ENCODE measurements at places on chromosomes 3 and 15.

DNA sequence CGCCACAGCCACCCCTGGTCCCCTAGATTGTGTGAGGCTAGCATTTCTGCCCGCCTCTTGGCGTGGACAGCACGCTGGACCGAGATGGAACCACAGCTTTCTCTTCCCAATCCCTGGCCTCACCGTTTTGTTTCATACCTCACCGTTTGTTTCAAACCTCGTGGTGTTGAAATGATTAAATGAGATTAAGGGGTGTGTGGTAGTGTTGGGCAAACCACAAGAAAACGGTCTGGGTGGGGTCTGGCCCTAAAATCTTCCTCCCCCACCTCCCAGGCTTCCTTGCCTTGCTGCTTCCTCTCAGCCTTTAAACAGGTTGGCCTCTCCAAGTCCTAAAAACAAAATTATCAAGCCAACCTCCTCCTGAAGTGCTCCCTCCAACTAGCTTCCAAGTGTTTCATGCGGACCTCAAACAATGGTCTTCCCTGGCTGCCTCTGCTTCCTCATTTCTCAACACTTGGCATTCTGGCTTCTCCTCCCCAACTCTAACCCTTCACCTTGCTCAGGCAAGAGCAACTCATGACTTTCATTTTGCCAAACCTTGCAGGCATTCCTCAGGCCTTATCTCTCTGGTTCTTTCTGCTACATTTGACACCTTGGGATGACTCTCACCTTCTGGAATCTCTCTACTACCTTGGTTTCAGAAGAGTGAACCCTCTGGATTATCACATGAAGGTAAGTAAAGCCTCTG is 1.4 kb upstream of the ATP13A3 start:
- no peak for DNase-seq

DNA sequence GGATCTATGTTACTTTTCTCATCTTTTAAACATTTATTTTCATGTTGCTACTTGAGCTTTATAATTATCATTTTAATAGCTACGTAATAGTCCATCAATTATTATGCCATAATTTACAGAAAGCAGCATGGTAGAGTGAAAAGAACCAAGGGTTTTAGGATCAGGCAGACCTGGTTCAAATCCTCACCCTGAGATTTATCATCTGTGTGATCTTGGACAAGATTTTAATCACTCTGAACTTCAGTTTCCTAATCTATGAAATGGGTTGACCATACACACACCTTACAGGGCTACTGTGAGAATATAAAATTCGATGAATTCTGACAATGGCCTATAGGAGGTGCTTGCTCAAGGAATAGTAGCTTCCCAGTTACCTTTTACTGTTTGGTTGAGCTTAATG is 27.1 kb downstream of the BOC start:
- DNase-seq = no peak

DNA sequence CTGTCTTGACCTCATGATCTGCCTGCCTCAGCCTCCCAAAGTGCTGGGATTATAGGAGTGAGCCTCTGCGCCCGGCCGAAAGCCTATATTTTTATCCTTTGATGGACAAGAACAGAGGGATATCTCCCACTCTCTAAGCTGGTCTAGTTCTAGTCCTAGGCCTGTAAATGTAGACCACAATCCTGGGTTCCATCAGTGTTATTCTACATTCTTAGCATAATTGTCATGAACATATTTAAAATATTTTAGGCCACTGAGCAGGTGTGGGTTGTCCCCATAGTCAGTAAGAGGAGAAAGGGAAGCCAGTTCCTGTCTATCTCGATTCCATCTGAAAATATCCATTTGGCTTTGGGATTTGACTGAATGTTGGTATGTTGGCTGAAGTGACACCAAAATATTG is 118.1 kb downstream of the EBLN2 start:
- no peak for DNase-seq

DNA sequence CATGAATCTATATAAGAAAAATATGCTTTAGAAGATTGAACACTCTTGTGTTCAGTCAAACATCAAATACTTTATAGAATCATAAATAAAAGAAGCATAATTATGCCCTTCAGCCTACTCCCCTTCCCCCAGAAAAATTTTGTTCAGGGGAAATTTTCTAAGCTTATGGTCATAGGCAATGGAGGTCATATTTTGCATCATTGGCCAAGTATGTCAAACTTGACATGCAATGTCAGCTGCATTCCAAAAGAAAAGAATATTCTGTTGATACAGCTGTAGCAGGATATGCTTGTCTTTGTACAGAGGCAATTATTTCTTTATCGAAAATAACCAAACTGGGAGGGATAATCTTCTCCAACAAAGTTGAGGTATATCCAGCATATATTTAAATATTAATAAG is 328.2 kb downstream of the ZIC1 start:
- DNase-seq = no peak

- no peak for DNase-seq
Measured at GRCh38 chr3:172099495-172099808, 60.1 kb downstream of the FNDC3B start.

DNA sequence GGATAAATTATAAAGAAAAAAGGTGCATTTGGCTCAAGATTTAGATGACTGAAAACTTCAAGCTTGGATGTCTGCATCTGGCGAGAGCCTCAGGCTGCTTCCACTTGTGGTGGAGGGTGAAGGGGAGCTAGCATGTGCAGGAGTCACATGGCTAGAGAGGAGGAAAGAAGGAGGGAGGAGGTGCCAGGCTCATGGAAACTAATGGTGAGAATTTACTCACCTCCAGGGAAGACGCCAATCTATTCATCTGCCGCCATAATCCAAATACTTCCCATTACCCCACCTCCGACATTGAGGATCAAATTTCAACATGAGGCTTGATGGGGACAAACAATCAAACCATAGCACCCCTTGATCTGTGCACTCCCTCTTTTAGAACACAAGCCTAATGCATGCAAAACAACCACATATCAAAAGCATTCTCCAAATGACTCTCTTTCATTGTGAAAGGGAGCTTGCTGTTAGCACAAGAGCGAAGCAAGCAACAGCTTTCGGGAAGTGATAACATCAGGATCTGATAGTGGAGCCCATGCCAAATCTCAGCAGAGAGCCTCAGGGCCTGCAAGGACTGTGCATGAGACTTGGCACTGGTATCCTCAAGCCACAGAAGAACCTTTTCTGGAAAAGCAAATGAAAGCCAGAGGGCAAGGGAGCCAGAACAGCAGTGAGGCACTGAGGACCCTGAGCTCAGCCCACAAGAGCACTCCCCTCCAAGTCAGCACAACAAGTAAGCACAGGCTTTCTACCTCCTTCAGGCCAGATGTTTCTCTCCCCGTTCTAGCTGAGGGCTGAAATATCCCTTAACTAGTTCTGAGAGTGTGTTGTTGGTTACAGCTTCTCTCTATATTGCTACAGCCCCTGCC is 50.2 kb upstream of the THBS1 start:
- DNase-seq = no peak

DNA sequence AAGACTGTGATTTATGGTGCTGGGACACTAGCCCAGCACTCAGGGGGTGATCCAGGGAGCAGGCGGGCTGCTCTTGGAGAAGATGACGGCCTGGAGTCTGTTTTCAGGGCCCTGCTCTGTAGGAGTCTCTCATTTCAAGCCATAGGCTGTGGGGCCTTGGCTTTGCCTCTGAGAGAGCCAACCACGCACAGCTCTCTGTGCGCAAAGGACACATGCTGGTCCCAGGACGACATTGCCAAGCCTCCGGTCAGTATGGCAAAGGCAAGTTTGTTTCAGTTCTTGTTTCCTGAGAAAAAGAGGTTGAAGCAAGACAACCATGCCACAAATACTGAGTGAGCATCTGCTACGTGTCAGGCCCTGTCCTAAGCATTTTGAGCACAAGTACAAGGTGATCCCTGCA is 197.1 kb downstream of the EPHB1 start:
- no peak for DNase-seq

DNA sequence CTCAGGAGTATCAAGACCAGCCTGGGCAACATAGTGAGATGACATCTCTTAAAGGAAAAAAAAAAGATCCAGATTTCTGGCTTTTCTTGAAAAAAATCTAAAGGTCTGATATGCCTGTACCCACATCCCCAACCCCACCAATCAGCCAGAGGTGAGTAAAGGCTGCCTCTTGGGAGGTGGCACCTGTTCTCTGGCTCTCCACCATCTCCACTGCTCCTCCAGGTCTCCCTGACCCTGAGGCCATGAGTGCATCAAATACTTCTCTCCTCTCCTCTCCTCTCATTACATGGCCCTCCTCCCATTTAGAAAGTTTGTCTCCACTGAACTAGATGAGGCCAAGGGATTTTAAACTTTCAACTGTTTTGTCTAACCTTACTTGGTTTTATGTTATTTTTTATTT is 5.2 kb downstream of the SIAH2 start:
- DNase-seq = no peak

- no peak for DNase-seq
Measured at GRCh38 chr3:11641683-11642430, 1.9 kb downstream of the VGLL4 start.

DNA sequence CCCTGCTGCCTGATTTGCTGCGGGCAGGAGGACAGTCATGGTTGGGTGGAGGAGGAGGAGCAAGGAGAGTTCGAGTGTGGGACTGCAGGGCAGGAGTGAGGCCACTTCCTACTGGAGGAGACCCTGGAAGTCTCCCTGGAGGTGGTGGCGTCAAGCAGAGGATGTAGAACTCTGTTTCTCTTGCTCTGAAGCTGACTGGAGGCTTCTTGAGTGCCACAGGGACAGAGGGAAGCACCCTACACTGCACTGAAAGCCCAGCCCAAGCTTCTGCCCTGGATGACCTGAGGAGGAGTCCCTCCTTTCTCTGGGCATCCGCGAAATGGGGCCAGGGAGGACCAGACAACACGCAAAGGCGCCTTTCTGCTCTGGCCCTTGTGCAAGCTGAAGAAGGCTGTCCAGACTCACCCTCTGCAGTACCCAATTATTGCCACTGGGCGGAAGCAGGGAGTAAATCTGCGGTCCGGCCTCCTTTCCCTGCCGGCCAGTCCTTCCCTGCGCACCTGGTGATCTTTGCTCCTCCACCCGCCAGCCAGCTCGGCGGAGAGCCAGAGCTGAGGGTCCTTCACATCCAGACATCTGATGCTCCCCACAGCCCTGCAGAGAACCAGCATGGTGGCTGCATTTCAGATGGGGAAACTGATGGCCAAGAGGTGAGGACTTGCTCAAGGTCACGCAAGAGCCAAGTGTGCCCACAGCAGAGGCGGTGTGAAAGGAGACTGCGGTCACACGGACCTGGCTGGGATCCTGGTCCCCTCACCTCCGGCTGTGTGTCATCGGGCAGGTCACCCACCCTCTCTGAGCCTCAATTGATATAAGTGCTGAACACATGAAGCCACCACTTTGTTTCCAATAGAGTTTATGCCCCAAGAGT is 207.1 kb downstream of the TBC1D2B start:
- no peak for DNase-seq

GRCh38 chr3:189365609-189366564 is 194.1 kb downstream of the TPRG1 start:
- no peak for DNase-seq

DNA sequence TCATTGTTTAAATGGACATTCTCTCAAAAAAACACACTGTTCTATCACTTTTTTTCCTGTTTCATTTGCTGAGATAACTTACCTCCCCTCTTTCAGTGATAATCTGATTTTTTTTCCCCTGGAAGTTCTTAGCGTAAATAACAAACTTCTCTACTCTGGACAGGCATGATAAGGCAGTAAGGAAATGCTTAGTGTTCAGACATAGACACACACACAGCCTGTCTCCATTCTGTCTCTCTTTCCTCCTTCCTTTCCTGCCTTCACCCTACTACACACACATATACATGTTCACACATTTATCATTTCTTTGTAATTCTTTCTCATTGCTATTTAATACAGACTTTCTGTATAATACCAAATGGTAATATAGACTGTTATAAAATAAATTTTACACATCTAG is 470.8 kb upstream of the ROBO1 start:
- no peak for DNase-seq

GRCh38 chr15:48281674-48282073 is 49.6 kb upstream of the DUT start:
- DNase-seq = no peak

GRCh38 chr15:74124759-74125158 is 5.6 kb upstream of the ISLR2 start:
- DNase-seq = no peak

GRCh38 chr3:15845475-15845874 is 47.7 kb upstream of the ANKRD28 start:
- DNase-seq = no peak

- DNase-seq = no peak
Measured at GRCh38 chr3:21705769-21706168, 45.2 kb downstream of the ZNF385D start.

- no peak for DNase-seq
Measured at GRCh38 chr15:95439922-95440376, 890.6 kb upstream of the NR2F2 start.

DNA sequence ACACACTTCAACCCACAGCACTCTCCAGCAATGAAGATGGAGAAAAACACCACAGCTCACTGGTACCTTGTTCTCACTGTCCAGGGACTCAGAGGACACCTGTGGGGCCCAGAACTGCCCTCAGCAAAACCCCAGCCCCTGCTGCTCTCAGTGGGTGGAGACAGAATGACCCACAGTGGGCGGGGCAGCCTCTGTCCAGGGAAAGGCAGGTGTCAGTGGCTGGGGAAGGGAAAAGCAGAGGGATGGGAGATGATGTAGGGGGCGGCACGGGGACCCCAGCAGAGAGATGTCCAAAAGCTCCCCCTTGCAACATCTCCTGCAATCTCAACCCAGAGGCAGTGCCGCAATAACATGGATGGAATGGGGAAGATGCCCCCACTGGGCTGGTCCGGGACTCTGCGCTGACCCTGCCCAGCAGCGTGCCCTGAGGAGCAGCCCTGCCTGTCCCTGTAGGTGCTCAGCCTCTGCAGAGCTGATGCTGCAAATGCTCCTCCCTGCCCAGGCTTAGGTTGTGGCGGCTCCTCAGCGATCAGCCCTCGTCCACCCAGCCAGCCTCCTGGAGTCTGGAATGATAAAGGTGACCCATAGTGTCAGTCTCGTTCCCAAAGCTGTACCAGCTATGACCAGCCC is 193.9 kb downstream of the XXYLT1 start:
- no peak for DNase-seq

DNA sequence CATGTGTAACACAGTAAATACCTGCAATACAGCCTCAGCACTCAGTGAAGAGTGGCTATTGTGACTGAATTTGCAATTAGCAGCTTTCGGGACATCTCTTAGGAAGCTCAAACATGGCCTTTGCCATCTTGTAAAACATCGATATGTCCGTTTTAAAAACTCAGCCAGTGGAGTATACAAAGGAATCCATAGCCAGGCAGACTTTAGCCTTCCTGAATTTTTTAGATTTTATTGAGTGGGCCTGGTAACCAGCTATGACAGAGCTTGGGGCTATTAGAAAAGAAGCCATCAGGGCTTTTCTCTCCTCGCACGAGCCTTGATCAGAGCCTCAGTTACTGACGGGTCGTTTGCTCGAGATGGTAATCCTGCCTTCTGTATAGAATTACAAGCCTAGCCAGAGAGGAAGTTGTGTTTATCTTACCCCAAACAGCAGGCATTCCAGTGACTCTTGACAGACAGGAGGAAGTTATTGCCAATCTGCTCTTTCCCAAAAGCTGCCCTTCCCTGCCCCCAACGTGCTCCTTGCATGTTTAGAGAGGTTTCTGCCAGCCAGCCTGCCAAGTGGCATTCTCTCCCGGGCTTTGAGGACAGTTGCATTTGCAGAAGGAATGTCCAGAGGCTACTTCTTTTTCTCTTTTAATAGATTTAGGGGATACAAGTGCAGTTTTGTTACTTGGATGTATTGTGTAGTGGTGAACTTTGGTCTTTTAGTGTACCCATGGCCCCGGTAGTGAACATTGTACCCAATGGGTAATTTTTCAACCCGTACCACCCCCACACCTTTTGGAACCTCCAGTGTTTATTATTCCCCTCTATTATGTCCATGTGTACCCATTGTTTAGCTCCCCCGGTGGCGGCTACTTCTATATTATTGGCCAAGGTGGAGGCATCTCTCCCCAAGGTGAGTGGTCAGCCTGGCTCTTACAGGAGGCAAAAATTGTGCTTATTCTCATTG is 40.6 kb downstream of the ITPR1 start:
- DNase-seq = no peak

All from activated naive CD4-positive, alpha-beta T cell (primary cell).